Activated T-helper 1 cell treated with anti-CD3 and anti-CD28 coated beads, Interleukin-12 subunit alpha, Interleukin-12 subunit beta, Interleukin-2, Interleukin-4 antibody, amounts not matched to agents 30 ng/mL and 10 ng/mL and 1 ng/mL, durations not matched to agents 14 hours and 24 hours and 36 hours (primary cell): ENCODE measurements at places on chromosomes 5 and 9. TPM values are rescaled to one million over a fixed set of nuclear protein-coding genes. Genes with fewer than 3 reads are reported as not detected.

DNA sequence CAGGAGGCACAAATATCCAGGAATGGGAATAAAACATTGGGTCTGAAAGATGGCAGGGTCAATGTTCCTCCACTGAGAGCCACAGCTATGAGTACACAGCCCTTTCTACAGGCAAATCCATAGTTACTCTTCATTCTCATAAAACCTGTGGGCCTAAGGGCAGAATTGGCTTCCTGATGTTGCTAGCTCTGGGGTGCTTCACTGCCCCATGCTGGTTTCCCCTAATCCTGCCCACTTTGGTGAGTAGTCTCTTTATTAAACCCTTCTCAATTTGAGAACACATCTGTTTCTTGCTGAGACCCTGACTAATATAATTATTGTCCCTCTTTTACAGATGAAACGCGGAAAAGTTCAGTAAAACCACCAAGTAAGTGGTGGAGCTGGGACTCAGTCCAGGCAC is 66.3 kb upstream of the RAI14 start:
- no peak for DNase-seq

GRCh38 chr5:27290172-27290571 is 251.8 kb upstream of the CDH9 start:
- DNase-seq: no peak

GRCh38 chr5:34657988-34658387 is 1.9 kb downstream of the RAI14 start:
- no peak for DNase-seq

- no peak for DNase-seq
Observed at GRCh38 chr5:68054638-68055037, 160.9 kb upstream of the PIK3R1 start.

- no peak for DNase-seq
Observed at GRCh38 chr9:396396-396795, 181.7 kb downstream of the DOCK8 start.

DNA sequence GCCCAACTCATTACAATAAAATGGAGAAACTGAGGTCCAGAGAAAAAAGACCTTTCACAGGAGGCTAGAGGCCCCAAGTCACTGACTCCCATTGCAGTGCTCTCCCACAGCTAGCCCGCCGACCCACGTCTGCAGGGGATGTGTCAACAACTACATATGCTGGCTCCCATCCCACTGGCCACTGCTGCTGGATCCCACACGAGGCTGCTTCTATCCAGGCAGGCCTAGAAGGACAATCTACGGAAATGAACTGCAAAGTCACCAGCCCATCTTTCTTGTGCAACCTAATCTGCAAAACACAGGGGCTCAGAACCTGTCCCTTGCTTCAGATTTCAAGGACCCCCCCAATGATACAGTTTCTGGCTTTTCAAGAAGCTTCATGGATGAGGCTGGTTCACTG is 24.0 kb downstream of the RAPGEF1 start:
- DNase-seq: no peak

- no peak for DNase-seq
Observed at GRCh38 chr9:23587903-23588302, 238.1 kb downstream of the ELAVL2 start.

- no peak for DNase-seq
Observed at GRCh38 chr5:68376935-68377334, 161.4 kb downstream of the PIK3R1 start.

GRCh38 chr5:87260604-87261192 is 7.0 kb upstream of the RASA1 start:
- DNase-seq: no peak

PCDHB3 gene
- not detected in 2 replicates for total RNA-seq

HRH2 gene
- total RNA-seq: 94.7 and 96.9 TPM in 2 replicates
